Activated naive CD4-positive, alpha-beta T cell treated with anti-CD3 and anti-CD28 coated beads, Interleukin-2, amount 50 U/mL, for 72 hours (primary cell): ENCODE measurements at places on chromosomes 13 and 19. TPM values are rescaled to one million over a fixed set of nuclear protein-coding genes. Genes with fewer than 3 reads are reported as not detected.

The PLEKHG2 gene
- 52.4 TPM for total RNA-seq

The CACNG8 gene
- total RNA-seq, result not detected

The SHC2 gene
- total RNA-seq, result not detected

The ZNF90 gene
- 26.3 TPM for total RNA-seq

The NXNL1 gene
- total RNA-seq, result not detected

The PALM3 gene
- not detected for total RNA-seq

The AMER2 gene
- not detected for total RNA-seq

The ZNF763 gene
- total RNA-seq, result 0.82 TPM

The GPR4 gene
- total RNA-seq, result not detected

The CRLF1 gene
- total RNA-seq, result not detected

The CYP4F8 gene
- not detected for total RNA-seq

The ZNF575 gene
- total RNA-seq, result 0.98 TPM

The PROZ gene
- 0.25 TPM for total RNA-seq
